NCI-H82 (cell line): ENCODE measurements at places on chromosomes 11 and 22.

DNA sequence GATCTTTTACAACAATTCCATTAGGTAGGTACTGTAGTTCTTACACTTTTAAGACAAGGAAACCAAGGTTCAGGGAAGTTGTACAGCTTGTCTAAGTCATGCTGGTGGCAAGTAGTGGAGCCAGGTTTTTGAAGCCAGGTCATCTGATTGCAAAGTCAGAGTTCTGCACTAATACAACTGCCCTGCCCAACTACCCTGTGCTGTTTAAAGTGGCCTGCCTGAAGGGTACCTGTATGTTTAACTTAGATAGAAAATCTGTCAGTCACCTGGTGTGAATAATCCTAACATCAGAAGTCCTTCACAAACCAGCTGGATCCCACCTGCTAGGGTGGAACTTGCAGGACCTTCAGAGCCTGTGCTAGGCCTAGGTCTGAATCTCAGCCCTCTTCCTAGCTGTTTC is 44.2 kb downstream of the ARFGAP2 start:
- DNase-seq = no peak

DNA sequence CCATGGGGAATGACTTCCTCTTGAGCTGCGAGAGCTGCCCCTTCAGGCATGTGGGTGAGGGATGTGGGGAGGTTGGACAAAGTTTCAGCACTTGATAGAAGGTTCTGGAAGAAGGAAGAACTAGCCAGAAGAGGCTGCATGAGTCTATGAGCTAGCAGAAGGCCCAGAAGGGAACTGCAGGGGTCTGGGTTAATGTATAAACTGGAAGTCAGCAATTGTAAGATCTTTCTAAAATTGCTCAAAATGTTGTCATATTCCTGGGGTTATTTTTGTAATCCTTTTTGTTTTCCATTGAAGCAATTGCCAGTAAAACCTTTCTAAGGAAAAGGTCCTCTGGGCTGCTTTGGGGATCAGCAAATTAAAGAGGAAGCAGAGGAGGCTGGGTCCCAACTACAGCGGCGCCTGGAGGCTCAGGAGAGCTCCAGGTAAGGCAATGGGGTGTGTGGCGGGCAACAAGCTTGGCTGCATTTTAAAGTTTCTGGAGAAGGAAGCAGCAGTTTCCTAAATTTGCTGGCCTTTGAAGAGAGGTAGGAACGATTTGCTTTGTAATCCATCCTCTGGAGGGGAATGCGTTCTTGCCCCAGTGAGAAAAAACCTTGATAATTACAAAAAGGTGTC is 29.2 kb downstream of the ADAMTS15 start:
- DNase-seq = no peak

DNA sequence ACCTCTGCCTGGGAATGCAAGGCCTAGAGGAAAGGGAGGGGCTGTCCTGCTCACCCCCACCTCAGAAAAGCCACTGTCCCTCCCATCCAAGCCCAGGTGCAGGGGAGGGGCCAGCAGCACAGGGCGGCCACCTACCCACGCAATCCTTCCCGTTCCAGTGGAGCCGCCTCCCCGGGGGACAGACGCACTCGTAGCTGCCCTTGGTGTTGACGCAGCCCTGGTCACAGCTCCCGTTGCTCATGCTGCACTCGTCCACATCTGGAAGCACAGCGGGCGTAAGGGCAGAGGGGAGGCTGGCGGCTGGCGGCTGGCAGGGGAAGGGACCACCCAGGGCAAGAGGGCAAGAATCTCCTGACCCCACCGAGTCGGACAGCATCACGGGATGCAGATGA is 40.3 kb upstream of the TTLL12 start:
- no peak for DNase-seq

DNA sequence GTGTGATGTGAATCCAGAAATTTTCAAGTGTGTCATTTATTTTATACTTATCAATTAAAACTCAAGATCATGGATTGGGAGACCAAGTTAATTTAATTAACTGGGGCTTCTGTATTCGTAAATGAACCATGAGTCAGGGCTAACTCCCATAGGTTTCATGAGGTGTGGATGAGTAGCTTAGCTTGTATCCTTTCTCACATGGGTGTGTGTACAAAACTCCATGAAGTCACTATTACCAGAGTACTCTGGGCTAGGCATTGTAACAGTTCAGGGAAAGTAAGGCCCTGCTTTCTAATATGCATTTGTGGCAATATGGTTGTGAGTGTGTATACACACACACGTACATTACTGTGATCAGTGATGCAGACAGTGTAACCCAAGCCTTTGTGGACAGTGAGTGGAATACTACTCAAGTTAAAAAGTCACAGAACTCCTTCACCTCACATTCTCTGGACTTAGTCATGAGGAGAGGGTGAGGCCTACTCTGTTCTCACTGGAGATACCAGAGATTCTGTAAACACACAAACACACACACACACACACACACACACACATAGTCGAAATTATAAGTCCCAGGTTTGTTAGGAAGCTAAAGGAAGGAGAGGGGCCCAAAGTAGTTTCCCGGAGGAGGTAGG is 3.5 kb downstream of the CNTF start:
- no peak for DNase-seq

DNA sequence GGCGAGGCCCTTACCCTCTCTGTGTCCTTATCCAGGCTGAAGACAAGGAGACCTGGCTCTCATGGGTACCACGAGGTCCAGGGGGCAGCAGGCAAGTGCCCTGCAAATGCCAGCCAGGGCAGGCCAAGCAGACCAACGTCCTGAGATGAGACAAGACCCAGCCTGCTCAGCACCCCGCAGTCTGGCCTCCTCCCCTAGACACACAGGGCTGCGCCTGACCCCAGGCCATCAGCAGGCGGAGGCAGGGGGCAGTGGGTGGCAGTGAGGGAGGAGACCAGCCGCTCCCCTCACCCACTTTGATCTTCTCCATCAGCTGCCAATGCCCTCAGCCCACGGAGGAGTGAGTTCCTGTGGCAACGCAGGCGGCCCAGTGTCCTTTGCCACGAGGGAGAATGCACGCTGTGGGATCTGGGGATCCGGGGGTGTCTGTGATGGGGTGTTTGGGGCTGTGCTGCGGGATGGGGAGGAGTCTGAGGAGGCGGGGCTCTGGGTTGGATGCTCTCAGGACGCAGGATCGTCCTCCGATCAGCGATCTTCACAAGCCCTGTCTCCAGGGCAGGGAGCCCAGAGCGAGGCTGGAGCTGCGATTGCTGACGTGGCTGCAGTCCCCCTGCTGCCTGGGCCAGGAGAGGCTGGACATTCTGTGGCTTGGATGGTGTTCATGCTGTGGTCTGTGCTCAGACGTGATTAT is 30.5 kb upstream of the PPARA start:
- DNase-seq = no peak

- DNase-seq = no peak
Observed at GRCh38 chr11:119752345-119752871, 23.4 kb upstream of the NECTIN1 start.

DNA sequence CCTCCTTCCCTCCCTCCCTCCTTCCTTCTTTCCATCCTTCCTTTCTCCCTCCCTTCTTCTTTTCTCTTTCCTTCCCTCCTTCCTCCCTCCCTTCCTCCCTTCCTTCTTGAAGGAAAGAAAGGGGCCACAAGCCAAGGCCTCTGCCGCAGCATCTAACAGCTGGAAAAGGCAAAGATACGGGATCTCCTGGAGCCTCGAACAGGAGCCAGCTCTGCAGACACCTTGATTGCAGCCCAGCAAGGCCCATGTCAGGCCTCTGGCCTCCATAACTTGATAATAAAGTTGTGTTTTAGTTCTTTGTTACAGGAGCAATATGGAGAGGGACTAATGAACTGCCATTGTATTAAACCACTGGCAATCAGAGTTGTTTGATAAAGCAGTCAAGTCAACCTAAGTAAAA is 348.9 kb upstream of the B3GAT1 start:
- DNase-seq = no peak

DNA sequence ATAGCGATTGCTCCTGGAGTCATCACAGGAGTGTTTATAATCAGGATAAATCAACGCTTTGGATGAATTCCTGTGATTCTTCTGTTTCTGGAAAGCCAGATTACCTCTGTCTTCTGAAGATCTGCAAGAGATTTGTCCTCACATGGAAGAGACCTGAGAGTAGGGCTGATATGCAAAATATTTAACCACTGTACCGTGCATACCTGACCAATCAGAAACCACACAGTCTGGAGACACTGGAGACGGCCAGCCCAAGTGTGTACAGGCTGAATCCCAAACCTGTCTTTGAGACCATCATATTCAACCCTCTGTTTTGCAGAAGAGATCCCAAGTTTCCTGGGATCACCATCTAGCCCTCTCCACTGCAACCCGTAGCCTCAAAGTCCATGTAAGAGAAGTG is 50.4 kb upstream of the WT1 start:
- no peak for DNase-seq

DNA sequence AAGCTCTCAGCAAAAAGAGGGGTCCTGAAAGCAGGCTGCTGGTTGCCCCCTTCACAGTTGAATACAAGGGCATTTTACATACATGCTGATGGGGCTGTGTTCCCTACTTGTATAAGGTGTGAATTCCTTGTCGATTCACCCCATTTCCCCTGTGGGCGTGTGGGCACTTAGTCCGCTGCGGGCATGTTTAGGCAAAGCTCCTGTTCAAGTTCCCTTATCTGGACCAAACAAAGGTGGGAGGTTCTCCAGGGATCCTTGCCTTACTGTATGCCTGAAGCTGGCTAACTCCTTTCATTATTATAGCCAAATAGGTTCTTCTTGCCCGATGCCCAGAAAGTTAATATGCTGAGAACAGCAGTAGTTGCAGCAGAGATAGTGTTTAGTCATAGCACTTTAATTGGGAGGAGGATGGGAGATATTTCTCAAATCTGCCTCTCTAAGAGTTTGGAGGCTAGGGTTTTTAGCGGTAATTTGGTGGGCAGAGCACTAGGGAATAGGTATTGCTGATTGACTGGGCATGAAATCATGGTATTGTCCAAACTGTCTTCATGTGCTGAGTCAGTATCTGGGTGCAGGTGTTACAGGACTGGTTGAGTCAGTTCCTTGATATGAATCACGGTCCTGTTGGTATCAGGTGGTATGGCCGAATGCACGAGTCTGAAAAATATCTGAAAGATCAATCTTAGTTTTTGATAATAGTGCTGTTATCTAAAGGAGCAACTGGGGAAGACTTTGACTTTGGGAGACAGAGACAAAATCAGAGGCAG is 32.7 kb downstream of the METTL15 start:
- DNase-seq = no peak

GRCh38 chr11:75872887-75873416 is 57.9 kb downstream of the UVRAG start:
- DNase-seq = no peak

DNA sequence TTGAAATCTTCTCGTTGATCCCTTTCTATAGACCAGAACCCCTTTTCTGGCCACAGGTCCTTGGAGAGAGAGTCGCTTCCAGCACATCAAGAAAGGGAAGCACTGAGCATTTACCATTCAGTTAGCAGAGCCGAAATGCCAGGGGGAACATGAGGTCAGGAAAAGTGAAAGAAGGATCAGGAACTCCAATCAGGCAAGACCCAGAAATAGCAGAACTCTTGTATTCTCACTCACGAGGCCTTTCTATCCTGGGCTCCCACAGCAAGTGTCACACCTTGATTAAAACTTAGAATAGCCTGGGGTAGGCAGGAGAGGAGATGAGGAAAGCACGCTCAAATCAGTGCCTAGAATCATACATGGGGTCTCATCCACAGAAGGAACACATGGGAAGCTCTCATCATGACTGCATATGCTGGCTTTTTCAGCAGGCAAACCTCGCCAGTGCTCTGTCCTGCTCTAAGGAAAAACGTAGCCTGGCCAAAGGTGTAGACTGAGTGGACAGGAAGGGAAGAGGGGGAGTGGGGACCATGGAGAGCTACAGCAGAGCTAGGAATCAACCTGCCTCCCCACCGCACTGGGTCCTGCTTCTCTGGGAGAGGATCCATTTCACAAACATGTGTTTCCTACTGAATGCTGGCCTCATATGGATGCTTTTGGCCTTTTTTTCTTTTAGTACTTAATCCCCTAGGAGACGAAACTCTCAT is 40.5 kb downstream of the OPCML start:
- no peak for DNase-seq

DNA sequence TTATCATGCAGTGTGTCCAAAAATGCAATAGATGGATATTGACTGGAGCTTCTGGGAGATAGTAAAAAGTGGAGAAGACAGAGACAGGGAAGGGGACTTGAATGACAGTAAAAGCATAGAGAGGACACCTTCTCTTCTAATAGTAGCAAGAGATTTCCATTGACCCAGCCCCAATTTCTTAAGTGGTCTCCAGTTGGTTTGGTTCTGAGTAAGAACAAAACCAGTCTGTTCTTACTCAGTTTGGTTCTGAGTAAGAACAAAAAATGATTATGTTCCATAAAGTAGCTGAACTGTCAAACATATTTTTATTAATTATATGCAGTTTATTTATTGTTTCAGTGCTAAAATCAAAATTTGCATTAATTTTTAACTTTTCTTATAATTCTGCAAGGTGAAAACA is 316.8 kb upstream of the MPPED2 start:
- no peak for DNase-seq

- DNase-seq = no peak
Observed at GRCh38 chr11:111684251-111684650, 81.9 kb downstream of the PPP2R1B start.

GRCh38 chr22:48806227-48806781 is 1021.4 kb downstream of the BRD1 start:
- DNase-seq = no peak

DNA sequence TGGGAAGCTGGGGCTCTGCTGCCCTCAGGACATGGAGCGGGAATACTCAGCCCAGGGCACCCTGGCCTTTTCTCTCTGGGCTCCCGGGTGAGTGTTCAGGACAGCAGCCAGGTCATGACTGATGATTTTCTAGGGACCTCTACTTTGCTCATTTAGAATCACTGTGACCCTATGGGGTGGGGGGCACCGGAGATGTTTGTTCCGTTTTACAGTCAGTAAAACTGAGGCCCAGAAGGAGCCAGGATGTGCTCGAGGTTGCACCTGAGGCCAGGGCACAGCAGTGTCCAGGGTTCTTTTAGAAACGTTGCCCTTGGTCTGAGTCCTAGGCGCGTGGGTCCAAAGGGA is 48.1 kb downstream of the SMIM38 start:
- DNase-seq = no peak

GRCh38 chr11:75351541-75351790 is at the start of gene ARRB1:
ARRB1 (minus strand) TSS chr11:75351661; CDS start chr11:75351607, 54 bp downstream.
- peak; percentile 51 for DNase-seq

DNA sequence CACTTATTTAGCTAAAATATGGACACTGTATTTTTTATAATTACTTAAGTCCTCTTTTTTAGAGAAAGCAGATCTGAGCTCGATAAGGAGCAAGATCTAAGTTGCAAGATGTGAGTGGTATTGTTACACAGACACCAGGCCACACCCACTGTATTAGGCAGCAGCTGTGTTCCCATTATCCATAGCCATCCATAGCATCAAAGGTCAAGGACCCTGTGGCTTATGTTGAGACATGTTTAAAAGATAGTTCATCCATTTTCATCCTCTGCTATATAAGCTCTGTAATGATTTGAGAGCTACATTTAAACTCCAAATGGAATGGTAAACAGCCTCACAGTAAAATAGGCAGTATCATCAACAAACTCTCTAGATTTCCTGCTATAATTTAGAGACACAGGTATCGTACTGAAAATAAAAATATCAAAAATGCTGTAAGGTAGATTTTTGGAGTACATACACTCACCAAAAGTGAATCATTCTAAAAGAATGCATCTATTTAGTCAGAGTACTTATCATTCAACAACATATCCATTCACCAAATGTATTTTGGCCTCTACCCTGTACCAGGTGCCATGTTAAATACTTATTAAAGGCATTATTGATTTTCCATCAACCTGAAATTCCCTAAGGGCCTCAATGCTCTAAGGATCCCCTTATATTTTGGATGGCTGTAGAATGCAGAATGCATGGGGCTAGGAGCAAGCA is 574.0 kb downstream of the LRRC4C start:
- no peak for DNase-seq

- DNase-seq = no peak
Observed at GRCh38 chr11:17597770-17598169, 50.7 kb downstream of the OTOG start.

GRCh38 chr11:44555031-44555800 is 10.2 kb upstream of the CD82 start:
- peak; percentile 15 for DNase-seq
